ENCODE measurements at places on chromosomes 7 and 10.

- DNase-seq: no peak
Observed at GRCh38 chr7:96310110-96310509, 11.8 kb downstream of the SLC25A13 start.

DNA sequence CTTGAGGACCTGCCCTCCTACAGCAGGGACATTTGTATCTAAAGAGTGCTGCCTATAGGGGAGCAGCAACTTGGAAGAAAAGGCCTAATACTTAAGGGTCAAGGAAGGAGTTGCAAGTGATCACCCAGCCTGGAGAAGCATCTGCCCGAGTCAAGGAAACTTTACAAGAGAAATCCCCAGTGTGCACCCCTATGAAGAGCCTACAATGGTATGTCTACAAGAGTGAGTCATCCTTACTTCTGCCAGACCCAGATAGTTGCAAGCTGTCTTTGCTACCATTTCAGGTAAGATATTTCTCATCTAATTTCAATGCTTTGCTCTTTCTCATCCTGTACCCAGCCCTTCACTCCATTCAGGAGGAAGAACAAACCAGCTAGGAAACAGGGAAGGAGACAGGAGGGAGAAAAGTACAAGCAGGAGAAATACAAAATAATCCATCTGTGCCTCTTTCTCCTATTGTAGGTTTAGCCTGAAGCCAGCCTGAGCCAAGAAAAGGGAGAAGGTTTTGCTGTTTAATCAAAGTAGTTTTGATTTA, 34.4 kb upstream of the AGR3 start:
- DNase-seq: no peak

DNA sequence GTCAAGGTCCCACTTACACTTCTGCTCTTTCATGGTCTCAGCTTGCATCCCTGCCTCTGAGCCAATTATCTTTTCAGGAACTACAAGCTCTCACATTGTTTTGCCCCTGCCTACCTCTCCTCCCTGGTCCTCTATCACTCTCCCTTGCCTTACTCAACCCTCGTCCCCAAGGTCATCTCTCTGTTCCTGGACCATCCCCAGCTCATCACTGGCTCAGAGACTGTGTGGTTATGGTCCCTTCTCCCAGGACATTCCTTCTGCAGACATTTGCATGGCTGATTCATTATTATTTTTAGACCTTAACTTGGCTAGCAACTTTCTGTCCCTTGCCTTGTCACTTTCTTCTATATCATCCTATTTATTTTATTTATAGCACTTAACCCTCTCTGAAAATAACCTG, 17.8 kb upstream of the GPAM start:
- DNase-seq: no peak

- DNase-seq: no peak
Observed at GRCh38 chr7:81761031-81761430, 8.8 kb downstream of the HGF start.

DNA sequence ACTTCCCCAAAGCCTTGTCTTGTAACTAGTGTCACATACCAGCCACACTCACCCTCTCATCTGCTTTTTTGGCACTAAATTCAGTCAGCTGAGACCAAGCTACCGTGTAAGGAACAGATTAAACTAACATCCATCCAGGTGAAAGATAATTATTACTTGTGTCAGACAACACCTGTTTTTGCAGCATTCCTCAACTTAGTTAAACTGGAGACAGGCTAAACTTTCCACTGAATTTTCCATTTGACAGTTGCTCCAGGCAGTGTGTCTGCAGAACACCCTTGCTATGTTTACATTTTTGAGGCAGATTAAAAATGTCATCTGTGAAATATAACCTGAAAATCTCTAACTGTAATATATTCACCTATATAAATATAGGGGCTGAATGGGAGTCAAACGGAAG, 73.6 kb downstream of the CYP26A1 start:
- DNase-seq: no peak

GRCh38 chr7:38413784-38414183, 140.3 kb upstream of the TARP start:
- no peak for DNase-seq

Data from activated CD4-positive, alpha-beta T cell treated with anti-CD3 and anti-CD28 coated beads, Interleukin-2, amount 50 U/mL, for 1 hour (primary cell).